Common myeloid progenitor, CD34-positive (primary cell): ENCODE measurements at places on chromosomes 11 and 22.
A peak's percentile ranks its signal among the peaks of the same experiment; 100 is the strongest.

- H3K27ac ChIP-seq = no peak overlapping the region
- H3K4me3 ChIP-seq = no peak overlapping the region
- peaks cover 53% of the 10 kb centered on the region for H3K4me1 ChIP-seq
- no peak for DNase-seq
Measured at GRCh38 chr11:61969391-61969758, 1.9 kb upstream of the FTH1 start.

DNA sequence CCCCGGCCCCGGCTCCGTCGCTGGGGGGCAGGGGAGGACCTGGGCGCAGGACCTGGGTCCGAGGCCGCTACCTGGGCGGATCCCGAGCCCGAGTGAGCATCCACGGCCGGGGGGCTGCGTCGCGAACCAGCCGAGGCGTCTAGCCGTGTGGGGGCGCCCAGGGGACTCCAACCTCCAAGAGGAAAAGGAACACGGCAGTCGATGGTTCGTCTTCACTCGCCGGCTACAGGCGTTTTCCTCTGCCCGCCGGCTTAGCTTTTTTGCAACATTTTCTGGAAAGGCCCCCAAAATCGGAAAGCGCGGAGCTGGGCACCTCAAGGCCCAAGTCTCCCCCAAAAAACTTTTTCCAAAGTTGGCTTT, 666 bp downstream of the PDGFB start:
- H3K36me3 ChIP-seq = no peaks in the 10 kb centered on the region
- no peak for DNase-seq
- no peak overlapping the region for H3K27ac ChIP-seq

DNA sequence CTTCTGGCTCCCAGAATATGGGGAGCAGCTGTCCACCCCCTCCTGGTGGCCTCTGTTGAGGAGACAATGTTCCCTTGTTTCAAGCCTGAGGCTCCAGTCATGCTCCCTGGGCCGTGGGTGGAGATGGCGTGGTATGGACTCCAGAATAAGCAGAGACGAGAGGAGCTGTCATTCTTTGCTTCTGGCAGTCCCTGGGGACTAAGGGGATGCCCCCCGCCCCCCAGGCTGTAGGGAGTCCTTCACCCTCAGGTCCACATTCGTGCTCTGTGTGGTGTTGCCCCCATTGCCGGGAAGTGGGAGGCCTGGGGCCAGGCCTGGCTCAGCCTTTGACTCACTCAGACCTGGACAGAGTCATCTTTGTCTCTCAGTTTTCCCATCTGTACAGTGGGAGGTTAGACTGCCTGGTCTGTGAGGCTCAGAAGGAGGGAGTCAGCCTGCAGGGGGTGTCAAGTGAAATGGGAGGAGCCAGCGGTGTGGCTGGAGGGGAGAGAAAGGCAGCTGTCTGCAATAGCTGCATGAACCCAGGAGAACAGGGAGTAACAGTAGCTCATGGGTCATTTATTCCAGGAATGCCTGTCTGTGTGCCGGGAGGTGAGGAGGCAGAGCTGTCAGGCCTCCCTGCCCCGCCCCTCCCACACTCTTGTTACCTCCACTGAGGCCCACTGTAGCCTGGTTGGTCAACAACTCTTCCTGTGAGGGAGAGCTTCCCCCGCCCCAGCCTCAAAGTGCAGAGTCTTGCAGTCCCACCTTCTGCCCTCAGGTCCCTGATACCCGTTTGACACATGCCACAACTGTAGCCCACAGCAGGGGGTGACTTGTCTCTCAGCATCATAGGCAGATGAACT, 6.3 kb downstream of the ARHGEF17 start:
- H3K4me3 ChIP-seq = peak overlapping the region; percentile 54
- H3K36me3 ChIP-seq = no peaks in the 10 kb centered on the region
- peak overlapping the region; percentile 35 for H3K27ac ChIP-seq
- DNase-seq = peak; percentile 66
- peaks cover 13% of the 10 kb centered on the region for H3K4me1 ChIP-seq
- no peaks in the 10 kb centered on the region for H3K27me3 ChIP-seq

GRCh38 chr11:65915821-65916251, 3.0 kb downstream of the C11orf68 start:
- DNase-seq = peak; percentile 89
- H3K4me1 ChIP-seq = peaks cover 58% of the 10 kb centered on the region
- H3K36me3 ChIP-seq = no peaks in the 10 kb centered on the region
- no peak overlapping the region for H3K4me3 ChIP-seq
- no peaks in the 10 kb centered on the region for H3K27me3 ChIP-seq

DNA sequence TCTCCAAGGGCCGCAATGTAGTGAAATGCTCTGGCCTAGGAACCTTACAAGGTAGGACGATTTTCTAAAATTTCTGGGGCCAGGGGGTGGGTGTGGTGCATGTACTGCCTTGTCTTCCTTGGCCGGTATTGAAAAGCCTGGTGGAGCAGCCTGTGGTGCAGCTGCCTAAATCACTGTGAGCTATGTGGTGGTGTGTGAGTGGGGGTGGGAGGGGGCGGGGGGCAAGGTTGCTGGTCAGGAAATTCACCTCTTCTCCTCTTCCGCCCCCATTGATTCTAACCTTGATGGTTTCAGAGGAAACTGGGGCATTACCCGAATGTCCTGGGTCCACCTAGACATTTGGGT, 137.2 kb downstream of the DBX1 start:
- H3K27me3 ChIP-seq = no peaks in the 10 kb centered on the region
- H3K27ac ChIP-seq = no peak overlapping the region
- no peaks in the 10 kb centered on the region for H3K36me3 ChIP-seq
- DNase-seq = no peak
- no peak overlapping the region for H3K4me3 ChIP-seq
- no peaks in the 10 kb centered on the region for H3K4me1 ChIP-seq

DNA sequence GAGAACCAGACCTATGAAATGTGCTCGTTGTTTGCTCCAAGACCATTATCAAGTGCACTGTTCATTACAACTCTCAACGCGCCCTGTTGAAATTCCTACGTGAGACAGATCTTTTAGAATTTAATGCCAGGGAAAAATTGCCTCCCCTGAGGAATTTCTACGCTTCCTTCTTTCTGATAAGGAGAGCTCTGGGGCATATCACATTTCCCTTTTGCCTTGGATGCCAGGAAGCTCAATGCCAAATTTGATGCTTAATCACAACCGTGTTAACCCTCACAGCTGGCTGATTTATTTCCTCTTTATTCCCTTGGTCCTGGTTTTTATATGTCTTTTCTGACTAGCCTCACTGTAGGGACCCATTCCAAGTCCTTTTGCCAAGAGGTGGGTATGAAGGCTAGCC, 109.4 kb downstream of the MICAL2 start:
- H3K27ac ChIP-seq = no peak overlapping the region
- no peaks in the 10 kb centered on the region for H3K36me3 ChIP-seq
- peaks cover 27% of the 10 kb centered on the region for H3K4me1 ChIP-seq
- no peak overlapping the region for H3K4me3 ChIP-seq
- DNase-seq = no peak

DNA sequence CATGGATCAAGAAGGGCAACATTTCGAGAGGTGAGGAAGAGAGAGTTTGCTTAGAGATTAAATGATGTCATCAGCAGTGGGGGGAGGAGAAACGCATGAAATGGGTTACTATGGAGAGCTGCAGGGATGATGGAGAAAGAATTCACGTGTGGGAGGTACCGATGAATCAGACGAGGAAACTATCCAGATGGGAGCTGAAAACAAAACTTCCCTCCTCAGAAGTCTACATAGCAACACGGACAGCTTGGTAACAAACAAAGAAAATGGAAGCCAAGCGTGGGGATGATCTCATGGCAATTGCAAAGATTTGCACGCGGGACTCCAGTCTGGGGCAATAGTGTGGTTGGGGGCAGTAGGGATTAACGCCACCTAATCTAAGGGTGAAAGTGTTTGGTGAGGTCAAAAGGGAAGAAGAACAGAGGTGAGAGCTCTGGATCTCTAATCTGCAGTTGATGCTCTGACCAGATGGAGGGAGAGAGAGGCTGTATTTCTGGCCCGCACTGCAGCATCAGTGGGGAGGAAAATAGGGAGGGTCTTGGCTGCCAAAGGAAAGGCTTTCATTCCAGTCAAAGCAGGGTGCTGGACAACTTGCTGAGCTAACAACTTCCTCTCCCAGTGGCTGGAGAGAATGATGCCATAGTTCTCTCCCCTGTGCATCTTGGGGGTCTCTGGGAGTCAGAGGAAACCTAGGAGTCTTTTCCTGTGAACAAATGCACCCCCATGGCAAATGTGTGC, 43.4 kb upstream of the CSNK2A3 start:
- no peaks in the 10 kb centered on the region for H3K4me1 ChIP-seq
- DNase-seq = no peak

DNA sequence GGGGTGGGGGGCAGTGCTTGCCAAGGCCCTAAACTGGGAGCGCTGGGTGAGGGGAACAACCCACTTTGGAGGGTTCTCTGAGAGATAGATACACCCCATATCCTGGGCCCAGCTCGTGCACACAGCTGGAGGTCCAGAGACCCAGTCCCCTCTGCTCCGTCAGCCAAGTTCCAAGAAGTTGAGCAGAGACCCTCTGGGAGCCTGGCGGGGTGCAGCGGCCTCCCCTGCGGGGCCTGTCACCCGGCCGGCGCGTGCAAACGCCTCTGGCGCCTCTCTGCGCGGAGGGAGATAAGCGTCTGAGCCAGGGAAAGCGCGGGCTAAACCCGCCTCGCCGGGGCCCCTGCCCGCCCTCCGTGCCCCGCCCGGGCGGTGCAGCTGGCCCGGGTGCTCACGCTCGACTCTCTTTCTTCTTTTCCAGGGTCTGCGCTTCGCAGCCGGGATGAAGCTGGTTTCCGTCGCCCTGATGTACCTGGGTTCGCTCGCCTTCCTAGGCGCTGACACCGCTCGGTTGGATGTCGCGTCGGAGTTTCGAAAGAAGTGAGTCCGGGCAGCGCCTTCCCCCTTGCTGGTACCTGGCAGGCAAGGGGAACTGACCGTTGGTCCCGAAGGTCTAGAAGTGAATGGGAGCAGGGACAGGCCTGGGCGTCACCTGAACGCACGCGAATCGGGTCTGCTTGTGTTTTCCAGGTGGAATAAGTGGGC, 540 bp downstream of the ADM start:
- peak overlapping the region; percentile 89 for H3K4me3 ChIP-seq
- peak; percentile 67 for DNase-seq
- H3K27ac ChIP-seq = no peak overlapping the region
- H3K27me3 ChIP-seq = peaks cover 24% of the 10 kb centered on the region
- H3K4me1 ChIP-seq = peaks cover 60% of the 10 kb centered on the region
- peaks cover 3% of the 10 kb centered on the region for H3K36me3 ChIP-seq
